ENCODE measurements at places on chromosomes 11 and 22. TPM values are rescaled to one million over a fixed set of nuclear protein-coding genes. Genes with fewer than 3 reads are reported as not detected.

- DNase-seq, result no peak
Observed at GRCh38 chr22:39524089-39524752, 3.9 kb downstream of the ATF4 start.

- DNase-seq, result no peak
Observed at GRCh38 chr11:65927904-65928397, 8.7 kb downstream of the DRAP1 start.

- no peak for DNase-seq
Observed at GRCh38 chr11:76604626-76605241, 65.8 kb downstream of the LRRC32 start.

DNA sequence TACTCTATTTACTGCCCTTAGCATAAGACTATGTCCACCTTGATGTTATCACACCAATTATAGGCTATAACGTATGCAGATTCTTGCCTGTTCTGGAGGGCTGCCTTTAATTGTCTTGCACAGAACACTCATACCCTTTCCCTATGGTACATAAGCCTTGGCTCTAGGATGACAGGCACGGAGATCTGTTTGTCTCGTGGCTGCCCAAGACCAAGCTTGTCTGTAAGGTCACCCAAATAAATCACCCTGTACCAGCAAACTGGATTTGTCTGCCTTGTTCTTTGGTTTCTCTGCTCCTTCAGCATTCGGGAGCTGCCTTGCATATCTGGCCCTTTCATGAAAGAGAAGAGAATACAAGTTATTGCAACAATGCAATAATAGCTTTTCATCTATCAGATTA, 7.5 kb upstream of the TSGA10IP start:
- DNase-seq, result no peak

DNA sequence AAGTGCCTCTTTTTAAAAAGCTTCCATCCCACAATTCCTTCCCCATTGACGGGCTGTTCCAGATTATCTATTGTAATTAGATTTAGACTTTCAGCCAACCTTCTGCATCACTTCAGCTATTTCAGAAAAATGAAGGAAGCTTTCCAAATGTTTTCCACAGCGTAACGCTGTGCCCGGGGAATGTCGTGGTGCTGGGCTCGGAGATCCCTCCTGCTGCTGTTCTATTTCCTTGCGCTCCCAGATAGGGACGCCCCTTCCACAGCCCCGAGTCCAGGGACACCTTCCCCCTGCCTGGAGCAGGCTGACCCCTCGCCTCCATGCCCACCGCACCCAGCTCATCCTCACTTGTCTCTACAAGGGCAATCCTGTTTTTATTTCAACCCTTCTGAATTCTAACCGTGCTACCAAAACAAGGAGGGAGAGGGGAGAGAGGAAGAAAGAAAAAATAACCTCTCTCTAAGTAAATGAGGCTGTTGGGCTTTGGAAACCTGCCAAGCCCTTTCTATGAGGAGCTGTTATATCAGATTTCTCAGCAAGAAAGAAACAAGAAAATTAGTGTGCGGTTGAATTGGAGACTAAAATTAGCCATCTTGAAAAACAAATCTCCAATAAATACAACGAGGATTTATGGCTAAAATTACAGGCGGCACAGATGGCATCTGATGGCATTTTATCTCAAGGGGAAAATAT, 366.9 kb downstream of the BRD1 start:
- no peak for DNase-seq

DNA sequence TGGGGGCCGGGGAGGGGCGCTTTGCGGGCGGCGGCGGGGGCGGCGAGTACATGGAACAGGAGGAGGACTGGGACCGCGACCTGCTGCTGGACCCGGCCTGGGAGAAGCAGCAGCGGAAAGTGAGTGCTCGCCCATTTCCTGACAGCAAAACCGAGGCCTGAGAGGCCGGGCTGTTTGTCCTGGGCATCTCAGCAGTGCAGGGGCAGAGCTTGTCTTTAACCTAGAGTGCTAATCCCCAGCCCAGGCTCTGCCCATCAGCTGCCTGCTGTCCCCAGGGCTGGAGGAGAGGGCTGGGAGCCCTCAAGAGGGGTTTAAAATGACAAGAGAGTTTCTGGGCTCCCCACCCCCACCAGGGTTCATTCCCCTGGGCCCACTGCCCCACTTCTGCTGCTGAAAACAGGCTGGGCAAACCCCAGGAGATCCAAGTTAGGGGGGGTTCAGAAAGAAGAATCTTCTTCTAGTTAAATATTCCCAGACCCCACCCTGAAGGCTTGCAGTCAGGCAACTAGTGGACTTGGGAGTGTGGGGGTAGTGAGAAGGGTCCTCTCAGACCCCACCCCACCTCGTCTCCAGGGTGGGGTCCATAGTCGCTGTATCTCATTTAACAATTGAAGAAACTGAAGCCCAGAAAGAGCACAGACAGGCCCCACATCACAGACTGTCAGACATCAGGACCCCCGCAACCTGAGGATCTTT, 411 bp downstream of the ACTN3 start:
- DNase-seq, result no peak

MS4A4A gene
- not detected for total RNA-seq

All from renal cortical epithelial cell (primary cell).